Activated naive CD4-positive, alpha-beta T cell treated with Interleukin-2 at 50 U/mL for 16 hours (primary cell): ENCODE measurements at places on chromosomes 7 and 10.

GRCh38 chr10:132810141-132810806, 24.3 kb upstream of the NKX6-2 start:
- no peak for DNase-seq

DNA sequence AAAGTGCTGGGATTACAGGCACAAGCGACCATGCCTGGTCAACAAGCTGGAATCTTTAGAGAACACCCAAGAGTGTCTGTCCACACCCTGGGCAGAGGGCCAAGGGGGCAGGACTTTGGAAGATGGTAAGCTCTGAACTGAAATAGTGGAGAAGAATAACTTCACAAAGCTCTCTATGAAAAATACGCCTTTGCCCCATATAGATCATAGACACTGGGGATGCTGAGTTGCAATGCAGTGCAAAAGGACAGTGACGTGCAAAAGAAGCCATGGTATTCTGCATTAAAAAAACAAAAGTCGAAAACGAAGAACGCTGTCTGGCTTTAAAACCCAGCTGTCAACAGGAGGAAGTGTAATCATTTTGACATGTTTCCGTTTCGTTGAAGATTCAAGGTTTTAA, 353.6 kb downstream of the CALN1 start:
- no peak for DNase-seq

- DNase-seq: no peak
Observed at GRCh38 chr7:134018306-134018705, 108.8 kb upstream of the LRGUK start.

- no peak for DNase-seq
Observed at GRCh38 chr7:131224996-131225395, 102.7 kb upstream of the MKLN1 start.

DNA sequence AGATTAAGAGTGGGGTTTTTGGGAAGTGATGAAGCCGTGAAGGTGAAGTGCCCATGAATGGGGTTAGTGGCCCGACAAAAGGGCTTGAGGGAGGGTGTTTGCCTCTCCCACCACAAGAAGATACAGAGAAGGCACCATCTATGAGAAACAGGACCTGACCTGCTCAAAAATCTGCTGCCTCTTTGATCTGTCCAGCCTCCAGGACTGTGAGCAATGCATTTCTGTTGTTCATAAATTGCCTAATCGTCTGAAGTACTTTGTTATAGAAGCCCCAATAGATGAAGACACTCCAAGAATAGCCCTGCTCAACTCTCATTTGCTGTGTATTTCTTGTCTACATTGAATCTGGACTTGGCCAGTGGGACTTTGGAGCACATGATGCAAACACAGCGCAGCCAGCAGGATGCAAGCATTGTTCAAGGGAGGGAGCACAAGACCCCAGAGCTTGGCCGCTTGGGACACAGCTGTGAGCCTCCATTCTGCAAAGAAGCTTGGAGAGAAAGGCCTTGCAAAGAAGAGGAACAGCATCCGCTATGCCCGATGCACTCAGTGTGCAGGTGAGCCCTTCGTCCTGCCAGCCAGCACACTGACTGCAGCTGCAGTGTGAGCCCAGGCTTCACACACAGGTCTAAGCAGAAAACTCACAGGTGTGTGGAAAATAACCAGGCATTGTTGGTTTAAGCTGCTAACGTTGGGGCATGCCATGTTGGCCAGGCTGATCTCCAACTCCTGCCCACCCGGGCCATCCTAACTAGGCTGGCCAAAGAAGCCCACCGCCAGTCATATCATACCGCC, 73.2 kb upstream of the KLF6 start:
- no peak for DNase-seq

- DNase-seq: no peak
Observed at GRCh38 chr10:2933071-2933470, 134.3 kb upstream of the PFKP start.

- no peak for DNase-seq
Observed at GRCh38 chr7:47327346-47327697, 254.6 kb downstream of the TNS3 start.

DNA sequence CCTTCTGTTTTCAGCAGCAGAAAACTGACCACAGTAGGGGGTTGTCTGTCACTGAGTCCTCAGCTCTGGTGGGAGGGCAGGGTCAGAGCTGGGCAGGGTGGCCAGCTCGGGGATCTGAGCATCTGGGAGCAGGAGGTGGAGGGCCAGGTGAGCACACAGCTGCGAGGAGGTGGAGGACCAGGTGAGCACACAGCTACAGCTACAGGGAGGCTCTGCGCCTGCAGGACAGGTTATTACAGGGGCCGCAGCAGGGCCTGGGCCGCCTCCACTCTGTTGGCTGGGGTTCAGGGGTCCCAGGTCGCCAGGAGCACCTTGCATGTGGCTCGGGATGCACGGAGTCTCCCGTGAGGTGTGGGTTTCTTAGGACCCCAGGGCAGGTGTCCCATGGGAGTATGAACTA, 52.4 kb upstream of the PRKAR1B start:
- DNase-seq: no peak

GRCh38 chr7:135666156-135666555, 3.8 kb downstream of the STMP1 start:
- no peak for DNase-seq

GRCh38 chr10:62491597-62491996, 117.4 kb downstream of the ZNF365 start:
- DNase-seq: no peak

GRCh38 chr7:146902728-146903127, 786.1 kb downstream of the CNTNAP2 start:
- DNase-seq: no peak

GRCh38 chr10:132788831-132789219, 2.9 kb upstream of the NKX6-2 start:
- DNase-seq: no peak
